ENCODE measurements at places on chromosomes 7 and 10.

- DNase-seq, result no peak
These were observed 8.0 kb upstream of the CFAP70 start for GRCh38 chr10:73366381-73367298.

DNA sequence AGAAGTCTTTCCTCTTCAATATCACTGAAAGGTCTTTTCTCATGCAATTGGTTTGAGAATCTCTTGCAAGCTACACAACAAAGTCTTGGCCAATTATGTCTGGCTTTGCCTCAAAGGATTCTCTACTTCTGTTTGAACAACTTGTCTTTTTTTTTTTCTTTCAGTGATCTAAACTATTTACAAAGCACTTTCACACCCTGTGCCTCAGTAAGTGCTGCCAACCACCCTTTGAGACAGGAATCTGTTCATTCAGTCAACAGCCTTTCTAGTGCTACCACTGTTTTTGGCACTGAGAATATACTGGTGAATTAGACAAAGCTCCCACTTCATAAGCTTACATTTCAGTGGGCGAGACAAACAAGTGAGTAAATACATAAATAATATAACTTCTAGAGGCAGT lies 26.9 kb upstream of the SDK1 start:
- DNase-seq, result no peak

DNA sequence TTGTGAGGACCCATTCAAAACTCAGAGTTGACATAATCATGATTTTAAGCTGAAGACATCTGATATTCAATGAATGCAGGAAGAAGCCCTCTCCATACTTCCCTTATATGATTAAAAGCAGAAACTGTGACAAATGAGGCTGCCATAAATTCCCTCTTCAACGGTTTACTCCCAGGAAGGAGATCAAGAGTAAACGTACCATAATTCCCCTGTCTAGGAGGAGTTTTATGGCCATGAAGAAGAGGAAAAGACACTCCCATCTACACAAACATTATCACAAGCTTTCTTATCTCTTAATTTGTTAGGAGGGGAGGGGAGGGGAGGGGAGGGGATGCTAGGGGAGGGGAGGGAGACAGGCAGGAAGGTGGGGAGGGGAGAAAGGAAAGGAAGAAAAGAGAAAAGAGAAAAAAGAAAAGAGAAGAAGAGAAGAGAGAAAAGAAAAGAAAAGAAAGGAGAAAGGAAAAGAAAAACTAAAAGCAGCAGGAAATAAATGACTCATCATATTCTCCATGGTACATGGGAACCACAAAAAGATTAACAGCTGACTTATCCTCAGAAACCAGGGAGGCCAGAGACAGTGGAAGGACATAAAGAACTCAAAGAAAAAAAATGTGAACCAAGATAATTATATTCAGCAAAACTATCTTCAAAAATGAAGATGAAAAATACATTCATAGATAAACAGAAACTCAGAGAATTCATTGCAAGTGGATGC lies 121.6 kb downstream of the ALOX5 start:
- no peak for DNase-seq

- no peak for DNase-seq
These were observed 762 bp upstream of the SEMA3E start for GRCh38 chr7:83649701-83650100.

- DNase-seq, result no peak
These were observed 95.5 kb downstream of the SGMS1 start for GRCh38 chr10:50528206-50528605.

- DNase-seq, result no peak
These were observed 3.7 kb downstream of the DDX56 start for GRCh38 chr7:44569959-44570358.

- DNase-seq, result no peak
These were observed 800 bp downstream of the MINDY3 start for GRCh38 chr10:15859509-15859905.

DNA sequence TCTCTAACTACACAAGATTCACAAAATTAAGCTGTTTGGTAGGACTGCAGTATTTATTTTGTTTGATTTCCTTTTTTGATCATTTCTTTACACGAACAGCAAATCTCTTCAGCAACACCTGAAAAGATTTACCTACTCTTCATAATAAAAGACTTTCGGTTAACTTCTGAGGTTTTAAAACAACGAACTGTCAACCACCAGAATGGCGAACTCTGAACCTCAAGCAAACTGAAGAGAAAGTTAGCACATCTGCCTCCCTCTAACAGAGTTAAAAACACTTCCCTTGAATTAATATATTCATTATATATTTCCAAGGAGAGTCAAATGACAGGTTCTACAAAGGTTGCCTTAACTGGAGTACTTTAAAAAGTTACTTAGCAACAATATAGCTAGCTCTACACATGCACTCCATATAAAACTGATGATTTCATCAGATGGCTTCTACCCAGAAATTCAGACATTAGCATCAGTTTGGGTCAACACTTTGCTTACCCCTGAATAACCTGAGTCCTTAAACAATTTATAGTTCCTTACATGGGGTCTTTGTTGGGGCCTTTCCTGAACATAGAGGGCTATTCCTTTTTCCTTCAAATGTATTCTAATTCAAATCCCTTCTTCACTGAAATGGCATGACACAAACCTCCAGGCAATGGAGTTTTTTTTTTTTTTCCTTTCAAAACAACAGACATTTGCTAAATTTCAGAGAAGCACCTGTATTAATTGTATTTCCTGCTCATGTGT lies 118.3 kb downstream of the SEM1 start:
- no peak for DNase-seq

DNA sequence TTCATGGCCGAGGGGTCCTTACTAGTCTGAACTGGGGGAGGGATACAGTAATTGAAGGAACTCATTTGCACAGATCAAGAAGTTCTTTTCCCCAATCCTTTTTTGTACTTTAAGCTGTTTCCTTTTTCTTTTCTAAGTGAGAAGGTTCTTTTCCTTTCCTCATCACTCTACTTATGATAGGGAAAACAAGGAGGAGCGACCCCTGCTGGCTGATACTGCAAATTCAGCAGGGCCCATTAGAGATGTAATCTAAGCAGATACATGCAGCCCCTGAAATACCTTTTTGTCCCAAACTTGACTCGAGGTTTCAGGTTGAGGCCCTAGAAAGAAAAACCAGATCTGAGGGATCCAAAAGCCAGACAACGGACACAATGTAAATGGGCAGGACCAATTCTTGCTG lies 305.5 kb downstream of the DNAJB9 start:
- no peak for DNase-seq

DNA sequence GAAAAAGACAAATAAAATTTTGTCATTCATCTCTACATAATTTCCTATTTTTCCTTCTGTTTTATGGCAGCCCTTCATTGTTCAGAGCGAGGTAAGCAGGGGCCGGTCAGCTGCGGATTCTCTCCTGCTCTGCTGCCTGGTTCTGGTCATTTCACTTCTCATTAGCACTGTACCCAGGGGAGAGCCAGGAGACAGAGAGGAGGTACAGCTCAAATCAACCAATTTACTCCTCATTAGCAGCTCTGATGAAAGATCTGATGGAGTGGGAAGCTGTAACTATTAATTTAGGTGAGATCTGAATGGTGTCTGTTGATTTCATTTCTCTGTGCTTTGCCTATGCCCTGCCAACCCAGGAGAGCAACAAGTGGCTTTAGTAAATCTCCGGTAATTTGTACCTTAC lies 241.5 kb upstream of the PFKP start:
- DNase-seq, result no peak

DNA sequence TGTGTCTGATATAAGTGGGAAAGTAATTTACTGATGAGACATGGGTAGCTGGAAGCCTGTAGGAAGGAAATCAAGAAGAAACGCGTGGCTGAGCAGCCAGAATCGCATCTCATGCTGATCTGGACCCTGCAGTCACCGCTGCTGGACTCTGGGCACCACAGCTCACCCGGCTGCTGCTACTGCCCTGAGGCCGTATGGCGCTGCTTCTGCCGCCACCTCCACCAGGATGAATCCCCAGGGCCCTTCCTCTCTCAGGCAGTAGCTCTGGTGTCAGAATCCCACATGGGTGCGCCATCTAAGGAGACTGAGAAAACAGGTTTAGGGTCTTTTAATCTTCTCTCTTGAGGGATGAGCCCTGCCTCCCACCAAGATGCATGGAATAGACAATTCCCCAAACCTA lies 70.3 kb upstream of the AGK start:
- DNase-seq, result no peak

DNA sequence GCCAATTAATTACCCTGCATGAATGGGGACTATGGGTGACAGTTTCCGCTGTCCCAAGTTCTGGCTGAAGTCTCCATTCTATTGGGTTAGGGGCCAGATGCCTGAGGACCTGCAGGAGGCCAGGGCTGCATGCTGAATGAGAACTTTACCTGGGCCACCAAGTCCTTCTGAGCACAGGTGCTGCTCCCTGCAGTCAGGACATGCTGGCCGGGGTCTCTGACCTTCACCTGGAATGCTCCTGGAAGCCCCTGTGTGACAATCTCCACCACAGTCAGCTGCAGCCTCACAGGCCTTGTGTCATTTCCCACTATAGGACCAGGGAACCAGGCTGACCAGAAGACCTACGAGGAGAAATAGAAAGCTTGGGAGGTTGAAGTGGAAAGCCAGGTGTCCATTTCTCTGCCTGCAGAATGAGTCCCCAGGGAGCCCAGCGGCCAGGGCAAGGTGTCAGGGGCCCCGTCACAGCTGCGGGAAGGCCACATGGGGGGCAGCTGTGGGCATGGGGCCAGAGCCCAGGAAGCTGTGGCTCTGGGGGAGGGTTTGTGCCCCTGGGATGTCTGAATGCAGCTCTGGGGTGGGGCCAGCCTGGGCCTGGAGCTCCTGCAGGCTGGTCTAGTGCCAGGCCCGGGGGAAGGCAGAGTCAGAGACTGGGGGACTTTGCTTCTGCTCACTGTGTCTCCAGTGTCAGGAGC lies 5.6 kb upstream of the GIMAP8 start:
- DNase-seq, result no peak

GRCh38 chr7:79893991-79894390 lies 240.6 kb upstream of the GNAI1 start:
- DNase-seq, result no peak

GRCh38 chr10:130509881-130510689 lies 373.9 kb downstream of the GLRX3 start:
- DNase-seq, result no peak

DNA sequence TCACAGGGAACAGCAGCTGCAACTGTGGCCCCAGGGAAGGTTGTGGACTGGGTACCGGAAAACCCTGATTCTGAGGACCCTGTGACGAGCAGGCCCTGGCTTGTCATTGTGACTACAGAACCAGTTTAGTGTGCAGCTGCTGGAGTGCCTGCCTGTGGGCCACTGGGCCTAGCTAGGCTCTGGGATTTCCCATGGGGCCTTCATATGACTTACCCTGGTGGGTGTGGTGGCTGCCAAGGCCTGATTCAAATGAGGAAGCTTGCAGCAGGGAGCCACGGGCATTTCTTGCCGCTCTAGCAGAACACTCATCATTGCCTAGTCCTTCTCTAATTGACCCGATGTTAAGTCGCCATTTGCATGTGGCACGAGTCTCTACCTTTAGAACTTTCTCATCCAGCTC lies 14.7 kb upstream of the CAMK2G start:
- DNase-seq, result no peak

GRCh38 chr10:24894309-24894708 lies 58.1 kb downstream of the PRTFDC1 start:
- no peak for DNase-seq

DNA sequence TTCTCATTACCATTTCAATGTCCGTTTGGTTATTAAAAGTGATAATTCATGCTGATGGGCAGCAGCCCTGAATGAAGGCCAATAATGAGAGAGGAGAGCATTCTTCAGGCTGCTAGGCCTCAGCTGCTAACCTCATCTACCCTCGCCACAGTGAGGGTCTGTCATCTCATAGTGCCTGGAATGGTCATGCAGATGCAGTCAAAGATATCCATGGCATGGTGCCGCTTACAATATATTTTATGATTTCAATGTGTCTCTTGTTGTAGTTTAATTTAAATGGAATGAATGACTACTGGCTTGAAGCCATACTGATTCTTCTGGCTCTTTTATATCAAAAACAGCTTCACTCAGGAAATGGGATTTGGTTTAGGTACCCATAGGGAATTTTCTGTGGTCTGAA lies 126.9 kb downstream of the SLC16A9 start:
- DNase-seq, result no peak

GRCh38 chr7:96578606-96579005 lies 131.0 kb downstream of the SEM1 start:
- DNase-seq, result no peak

DNA sequence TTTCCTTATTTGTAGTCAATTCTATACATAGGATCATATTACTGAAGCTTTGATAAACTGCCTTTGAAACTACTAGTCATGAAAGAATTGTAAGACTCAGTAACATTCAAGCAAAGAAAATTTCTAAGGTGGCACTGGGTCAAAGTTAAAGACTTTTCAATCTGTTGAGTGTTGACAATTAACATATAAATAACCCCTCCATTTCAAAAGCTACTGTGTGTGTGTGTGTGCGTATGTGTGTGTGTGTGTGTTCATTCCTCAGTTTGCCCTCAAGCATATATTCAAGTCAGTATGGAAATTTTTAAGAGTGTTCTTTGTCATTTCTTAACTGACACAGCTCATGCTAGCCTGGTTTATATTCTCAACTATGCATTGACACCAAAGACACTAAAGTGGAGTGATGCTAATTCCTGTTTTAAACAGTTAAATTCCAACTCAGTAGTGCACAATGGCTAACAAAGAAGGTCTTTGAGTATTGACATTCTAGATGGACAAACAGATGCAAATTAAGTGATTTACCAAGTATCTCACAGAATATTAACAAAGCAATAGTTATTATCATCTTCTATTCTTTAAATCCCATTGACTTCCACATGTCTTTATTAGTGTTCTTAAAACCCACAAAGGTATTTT lies 314.8 kb upstream of the GRM3 start:
- DNase-seq, result no peak

DNA sequence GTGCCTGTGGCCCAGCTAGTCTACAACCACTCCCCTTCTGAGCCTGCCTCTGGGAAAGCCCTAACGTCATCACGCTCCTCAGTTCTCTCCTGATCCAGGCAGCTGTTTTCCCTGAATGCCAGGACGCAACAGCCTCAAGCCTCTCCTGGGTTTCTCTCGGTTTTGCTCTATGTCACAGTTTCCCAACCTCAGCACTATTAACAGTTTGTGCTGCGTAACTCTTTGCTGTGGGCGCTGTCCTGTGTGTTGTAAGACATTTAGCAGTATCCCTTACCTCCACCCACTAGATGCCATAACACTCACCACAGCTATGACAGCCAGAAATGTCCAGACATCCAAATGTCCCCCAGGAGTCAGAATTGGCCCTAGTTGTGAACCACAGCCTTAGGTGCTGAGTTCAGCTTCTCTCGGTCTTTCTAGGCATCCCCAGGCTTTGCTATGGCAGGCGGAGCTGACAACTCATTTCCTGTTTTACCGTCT lies 226.3 kb upstream of the NPVF start:
- DNase-seq, result no peak

DNA sequence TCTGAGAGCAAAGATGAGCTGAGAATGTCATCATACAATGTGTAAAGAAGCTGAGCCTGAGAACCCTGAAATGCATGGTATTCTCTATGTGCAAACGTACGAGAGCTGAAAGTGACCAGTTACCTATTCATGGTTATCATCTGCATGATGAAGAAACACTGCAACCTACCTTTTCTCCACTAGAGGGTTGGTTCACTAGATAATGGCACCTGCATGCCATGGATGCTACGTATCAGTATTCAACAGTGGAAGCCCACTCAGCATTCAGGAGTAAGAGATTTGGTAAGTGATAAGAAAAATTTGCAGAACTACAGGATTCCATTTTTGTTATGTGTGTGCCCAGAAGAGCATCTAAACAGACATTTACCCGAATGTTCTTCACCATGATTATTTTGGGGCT lies 145.4 kb downstream of the PTPRN2 start:
- DNase-seq, result no peak

- peak; percentile 81 for DNase-seq
These were observed at the start of gene CADPS2 for GRCh38 chr7:122886357-122887081. Gene CADPS2 (minus strand): TSS chr7:122886460. CDS start chr7:122886337, 123 bp downstream.

GRCh38 chr10:104501864-104502579 lies 139.1 kb upstream of the SORCS3 start:
- no peak for DNase-seq

Data from 8988T (cell line).